ENCODE measurements at places on chromosomes 11 and 22.
A peak's percentile ranks its signal among the peaks of the same experiment; 100 is the strongest.

- no peak for DNase-seq
Measured at GRCh38 chr11:120875986-120876385, 147.9 kb upstream of the TBCEL start.

GRCh38 chr22:50699001-50699755, 26.6 kb downstream of the SHANK3 start:
- peak; percentile 6 for DNase-seq

GRCh38 chr11:71395263-71395560, 53.0 kb downstream of the DHCR7 start:
- no peak for DNase-seq

DNA sequence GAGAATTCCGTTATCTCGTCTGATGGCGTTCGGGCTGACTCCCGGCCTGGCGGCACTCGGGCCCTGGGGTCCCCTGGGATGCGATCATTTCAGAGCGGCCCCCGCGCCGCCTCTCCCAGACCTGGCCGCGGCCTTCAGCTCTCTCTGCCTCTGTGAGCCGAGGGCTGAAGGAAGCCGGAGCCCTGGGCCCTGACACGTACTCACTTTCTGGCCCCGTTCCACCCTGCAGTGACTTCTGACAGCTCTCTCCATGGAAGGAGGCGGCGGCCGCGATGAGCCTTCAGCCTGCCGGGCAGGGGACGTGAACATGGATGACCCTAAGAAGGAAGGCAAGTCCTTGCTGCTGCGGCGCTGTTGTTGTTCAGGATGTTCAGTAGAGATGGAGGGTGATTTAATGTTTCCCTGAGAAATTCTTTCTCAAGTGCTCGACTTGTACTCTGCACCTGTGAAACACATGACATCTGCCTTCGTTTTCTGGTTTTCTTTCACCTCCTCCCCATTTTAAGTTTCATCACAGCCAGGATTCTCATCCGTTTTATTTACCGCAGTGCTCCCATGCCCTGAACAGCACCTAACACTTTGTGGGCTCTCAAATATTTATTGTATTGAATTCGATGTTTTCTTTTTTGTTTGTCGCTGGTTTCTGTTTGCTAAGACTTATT, 612 bp downstream of the GTSE1 start:
- DNase-seq, result peak; percentile 45

DNA sequence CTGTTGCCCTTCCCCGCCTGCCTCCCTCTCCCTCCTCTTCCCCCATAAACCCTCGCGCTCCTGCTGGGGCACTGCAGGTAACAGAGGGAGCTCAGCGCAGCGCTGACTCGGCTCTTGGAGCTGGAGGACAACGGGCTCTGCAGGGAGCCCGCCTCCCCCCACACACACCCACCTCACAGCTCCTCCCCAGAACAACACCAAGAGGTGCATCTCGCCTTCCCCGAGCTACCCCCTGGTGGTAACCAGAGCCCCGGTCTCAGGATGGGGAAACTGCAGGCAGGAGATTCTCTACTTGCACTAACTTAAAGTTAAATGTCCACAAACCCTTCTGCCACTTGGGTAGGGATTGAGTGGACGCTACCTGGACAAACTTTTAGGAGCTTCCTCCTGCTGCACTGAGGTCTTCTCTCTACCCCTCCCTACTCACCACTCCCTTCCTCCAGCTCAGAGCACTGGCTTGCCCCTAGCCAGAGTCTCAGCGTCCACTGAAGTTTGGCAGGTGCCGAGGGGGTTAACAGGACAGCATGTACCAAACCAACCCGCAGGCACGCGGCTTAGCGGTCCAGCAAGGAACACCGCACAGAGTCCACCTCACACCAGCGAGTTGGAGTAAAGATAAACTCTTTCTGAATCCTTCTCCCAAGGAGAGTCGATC, 4.0 kb upstream of the SCN4B start:
- DNase-seq, result no peak

DNA sequence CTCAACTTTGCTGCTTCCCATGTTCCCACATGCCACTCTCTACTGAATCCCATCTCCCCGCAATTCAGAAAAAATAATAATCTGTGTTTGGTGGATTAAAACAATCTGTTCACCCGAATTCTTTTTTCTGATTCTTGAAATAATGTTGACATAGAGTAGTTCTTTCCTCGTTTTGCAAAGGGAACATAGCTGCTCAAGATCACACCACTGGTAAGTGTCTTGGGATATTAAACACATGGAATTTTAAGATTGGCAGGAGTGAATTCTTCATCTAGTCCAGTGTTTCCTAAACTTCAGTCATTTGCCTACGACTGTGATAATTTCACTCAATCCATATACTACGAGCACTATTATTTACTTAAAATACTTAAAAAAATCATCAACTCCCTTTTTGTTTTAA, 6.0 kb downstream of the ELF5 start:
- no peak for DNase-seq

- no peak for DNase-seq
Measured at GRCh38 chr11:43686207-43686606, 5.7 kb downstream of the HSD17B12 start.

- DNase-seq, result no peak
Measured at GRCh38 chr22:30043161-30043560, 37.1 kb upstream of the HORMAD2 start.

GRCh38 chr11:36403661-36404060, 106.4 kb downstream of the TRAF6 start:
- no peak for DNase-seq

DNA sequence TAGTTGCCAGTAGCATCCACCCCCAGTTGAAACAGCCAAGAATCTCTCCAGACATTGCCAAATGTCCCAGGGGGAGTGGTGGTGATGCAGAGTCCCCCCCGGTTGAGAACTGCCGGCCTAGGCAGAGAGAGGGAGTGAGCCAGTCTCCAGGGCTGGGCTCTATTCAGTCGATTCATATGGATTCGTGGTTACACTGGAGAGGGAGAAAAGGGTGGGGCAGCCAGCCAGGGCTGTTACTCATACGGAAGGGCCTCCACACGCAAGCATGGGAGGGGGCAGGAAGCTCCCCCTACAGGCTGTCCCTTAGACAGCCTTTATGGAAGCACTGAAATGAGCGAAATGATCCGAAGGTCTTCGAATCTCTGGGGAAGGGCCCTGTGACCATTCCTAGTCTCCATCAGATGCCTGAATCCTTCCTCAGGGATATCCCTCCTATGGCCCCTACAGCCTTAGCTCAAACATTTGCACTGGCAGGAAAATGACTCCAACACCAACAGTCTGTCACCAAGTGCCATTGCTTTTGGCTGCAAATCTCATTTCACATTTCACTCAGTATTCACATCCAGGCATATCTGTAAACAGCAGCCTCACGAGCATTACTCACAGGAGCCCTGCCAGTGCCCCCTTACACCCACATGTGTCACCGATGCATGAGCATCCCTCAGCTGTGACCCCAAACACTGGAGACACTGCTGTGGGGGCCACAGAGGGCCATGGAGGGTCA, 18.4 kb upstream of the TLCD5 start:
- peak; percentile 52 for DNase-seq

DNA sequence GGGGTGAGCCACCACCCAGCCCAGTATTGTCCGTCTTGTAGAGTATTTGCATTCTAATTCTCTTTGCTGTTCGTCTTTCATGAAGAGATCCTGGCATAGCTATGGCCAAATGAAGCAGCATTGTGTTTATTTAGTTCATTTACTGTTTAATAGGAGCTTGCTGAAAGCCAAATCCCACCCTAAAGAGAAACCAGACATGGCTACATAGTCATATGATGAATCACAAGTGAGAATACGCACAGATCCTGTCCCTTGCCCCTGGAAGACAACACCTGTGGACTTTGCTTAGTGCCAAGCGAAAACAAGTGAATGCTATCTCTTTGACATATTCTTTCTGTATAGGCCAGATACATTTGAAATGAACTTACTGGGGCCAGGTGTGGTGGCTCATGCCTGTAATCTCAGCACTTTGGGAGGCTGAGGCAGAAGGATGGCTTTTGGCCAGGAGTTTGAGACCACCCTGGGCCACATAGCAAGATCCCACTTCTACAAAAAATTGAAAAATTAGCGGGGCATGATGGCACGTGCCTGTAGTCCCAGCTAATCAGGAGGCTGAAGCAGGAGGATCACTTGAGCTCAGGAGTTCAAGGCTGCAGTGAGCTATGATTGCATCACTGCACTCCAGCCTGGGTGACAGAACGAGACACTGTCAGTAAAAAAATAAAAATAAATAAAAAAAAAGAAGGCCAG, 5.1 kb upstream of the ARFGAP3 start:
- DNase-seq, result no peak

DNA sequence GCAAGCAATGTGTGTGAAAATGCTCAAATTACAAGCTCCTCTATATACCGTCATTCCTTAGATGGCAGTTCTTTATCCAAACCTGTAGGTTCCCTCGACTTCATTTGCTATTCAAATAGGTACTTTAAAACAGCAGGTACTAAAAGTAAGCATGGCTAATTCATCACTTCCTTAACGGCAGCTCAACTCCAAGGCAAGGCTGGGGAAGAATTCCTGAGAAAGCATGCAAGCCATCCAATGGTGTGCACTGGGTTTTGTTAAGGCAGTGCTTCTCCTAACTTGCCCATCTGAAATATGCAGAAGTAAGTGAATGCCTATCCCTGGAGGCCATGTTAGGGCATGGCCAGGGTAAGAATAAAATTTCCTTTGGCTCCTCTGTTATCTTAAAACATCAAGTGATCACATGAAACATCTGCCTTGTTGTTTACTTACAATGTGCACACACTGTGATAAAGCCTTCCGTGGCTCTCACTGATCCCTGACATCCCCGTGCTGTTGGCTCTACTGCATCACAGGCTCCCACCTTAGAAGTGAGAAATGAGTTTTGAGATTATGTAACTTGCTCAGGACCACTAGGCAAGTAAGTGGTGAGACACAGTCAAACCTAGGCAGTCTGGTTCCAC, 52.1 kb downstream of the SMCO4 start:
- DNase-seq, result no peak

GRCh38 chr11:131652231-131652630, 281.8 kb downstream of the NTM start:
- DNase-seq, result no peak

DNA sequence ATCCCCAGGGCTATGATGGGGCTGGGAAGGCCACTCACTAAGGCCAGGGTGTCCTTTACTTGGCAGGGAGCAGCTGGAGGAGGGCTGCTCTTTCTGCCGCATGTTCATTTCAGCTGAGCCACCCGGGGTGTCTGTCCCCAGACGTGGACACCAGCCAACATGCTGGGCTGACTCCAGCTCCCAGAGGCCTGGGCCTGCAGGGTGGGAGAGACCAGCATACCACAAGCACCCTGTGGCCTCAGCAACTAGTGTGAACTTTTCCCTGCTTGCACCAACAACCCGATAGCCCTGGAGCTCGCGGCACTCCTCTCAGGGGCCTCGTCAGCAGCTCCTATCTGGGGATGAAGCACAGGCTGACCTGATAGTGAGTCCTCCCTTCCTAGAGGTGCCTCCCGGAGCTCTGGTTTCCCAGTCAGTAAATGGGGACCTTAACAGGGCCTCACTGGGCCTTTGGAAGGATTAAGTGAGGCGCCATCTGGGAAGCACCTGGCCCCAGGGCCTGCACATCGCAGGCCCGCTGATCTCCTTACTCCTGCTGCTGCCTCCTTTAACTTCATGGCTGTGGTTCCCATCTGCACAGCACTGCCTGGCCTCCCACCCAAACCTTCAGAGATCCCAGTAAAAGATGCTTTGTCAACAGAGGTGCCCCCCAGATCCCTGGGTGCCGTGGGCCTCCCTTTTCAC, 83.4 kb downstream of the GALNT18 start:
- DNase-seq, result no peak

DNA sequence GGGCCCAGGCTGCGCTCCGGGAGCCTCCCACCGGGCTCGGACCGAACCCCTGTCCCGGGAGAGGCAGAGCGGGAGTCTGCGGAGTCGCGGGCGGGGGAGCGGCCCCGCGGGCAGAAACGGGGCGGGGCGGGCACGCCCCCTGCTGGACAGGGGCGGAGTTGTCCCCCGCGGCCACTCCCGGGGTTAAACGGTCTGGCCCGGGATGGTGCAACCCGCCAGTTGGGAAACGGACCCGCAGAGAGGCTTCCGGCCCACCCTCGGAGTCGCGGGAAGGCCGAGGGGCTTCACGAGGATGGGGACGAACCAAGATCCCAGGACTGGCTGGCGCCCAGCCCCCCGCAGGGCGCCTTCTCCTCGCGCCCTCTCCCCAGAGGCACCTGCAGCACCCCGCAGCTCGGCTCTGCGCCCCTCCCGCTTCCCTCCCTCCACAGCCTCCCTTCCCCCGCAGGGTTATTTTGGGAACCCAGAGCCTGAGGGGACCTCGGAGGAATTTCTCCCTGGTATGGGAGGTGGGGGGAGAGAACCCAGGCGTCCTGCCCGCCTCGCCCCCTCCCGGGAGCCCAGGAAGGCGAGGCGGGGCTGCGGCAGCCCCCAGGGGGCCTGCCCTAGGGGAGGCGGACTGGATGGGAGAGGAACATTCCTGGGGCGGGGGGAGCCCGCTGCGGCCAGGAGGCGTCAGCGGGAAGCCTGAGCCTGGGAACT, 902 bp downstream of the RASGRP2 start:
- peak; percentile 83 for DNase-seq

GRCh38 chr11:123519797-123520193, 89.7 kb downstream of the GRAMD1B start:
- DNase-seq, result no peak

GRCh38 chr11:11407065-11407762, 54.2 kb upstream of the CSNK2A3 start:
- DNase-seq, result no peak

DNA sequence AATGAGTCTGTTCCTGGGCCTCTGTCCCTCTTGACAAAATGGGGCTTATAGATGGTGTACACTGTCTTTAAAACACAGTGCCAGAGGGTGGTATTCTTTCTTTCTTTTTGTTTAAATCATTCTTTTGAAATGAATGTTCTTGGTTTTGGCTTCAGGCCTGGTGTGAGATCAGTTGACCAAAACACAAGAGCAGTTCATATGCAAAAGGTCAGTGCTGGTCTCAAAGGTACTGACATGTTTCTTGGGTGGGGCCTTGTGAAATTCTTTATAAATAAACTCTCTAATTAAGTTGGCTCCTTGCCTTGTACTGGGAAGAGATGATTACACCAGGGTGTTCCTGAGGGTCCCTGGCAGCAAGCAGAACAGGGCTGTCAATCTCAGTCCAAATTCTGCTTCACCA, 110.0 kb downstream of the FBXO7 start:
- DNase-seq, result no peak

DNA sequence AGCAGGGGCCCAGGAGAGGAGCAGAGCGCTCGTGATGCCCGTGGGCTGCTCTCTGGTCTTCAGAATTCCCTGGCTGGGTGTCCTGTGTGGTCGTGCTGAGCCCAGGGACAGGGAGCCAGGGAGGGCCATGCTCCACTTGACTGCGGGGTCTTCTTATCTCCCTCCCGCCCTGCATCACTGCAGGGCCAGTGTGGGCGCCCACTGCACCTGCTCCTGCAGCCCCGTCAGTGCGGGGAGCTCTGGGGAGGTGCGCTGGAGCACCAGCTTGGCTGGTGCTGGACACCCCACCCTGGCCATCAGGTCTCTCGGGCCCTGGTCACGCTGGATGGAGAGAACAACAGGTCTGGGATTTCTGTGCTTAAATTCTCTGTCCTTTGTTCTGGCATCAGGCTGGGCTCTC, 31.8 kb downstream of the B3GAT1 start:
- no peak for DNase-seq

GRCh38 chr22:28183078-28183860, 264.2 kb upstream of the PITPNB start:
- no peak for DNase-seq

Data from WTC11 (cell line).